ENCODE measurements at places on chromosomes 3 and 15. TPM values are rescaled to one million over a fixed set of nuclear protein-coding genes. Genes with fewer than 3 reads are reported as not detected.
A peak's percentile ranks its signal among the peaks of the same experiment; 100 is the strongest.

Gene IGSF11
- total RNA-seq, result 13.7 TPM

DNA sequence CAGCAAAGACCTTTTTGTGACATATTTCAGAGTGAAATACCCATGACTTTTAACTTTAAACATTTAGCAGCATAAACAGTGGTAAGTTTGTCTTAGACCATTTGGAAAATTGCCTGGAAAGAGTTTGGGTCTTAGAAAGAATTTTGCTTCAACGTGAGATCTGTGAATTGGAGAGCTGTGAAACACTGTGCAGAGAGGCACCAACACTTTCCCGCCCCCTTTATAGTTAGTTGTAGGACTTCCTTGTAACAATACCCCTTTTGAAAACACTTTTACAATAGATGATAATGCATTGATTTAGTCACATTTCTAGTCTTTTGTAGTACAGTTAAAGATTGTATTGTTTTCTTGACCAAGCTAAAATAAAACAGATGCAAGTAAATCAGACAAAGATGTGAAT lies 43.5 kb upstream of the MBNL1 start:
- no peaks in the 10 kb centered on the region for H3K27me3 ChIP-seq
- no peaks in the 10 kb centered on the region for H3K36me3 ChIP-seq
- DNase-seq, result no peak
- no peak overlapping the region for H3K4me3 ChIP-seq
- H3K4me1 ChIP-seq, result peaks cover 60% of the 10 kb centered on the region

GRCh38 chr15:92808598-92809063 lies 91.5 kb upstream of the CHD2 start:
- peaks cover 65% of the 10 kb centered on the region for H3K4me1 ChIP-seq
- peak overlapping the region; percentile 68 for H3K4me3 ChIP-seq
- no peak for DNase-seq
- peak overlapping the region; percentile 98 for H3K27ac ChIP-seq
- no peaks in the 10 kb centered on the region for H3K36me3 ChIP-seq

- peaks cover 8% of the 10 kb centered on the region for H3K4me1 ChIP-seq
- H3K27ac ChIP-seq, result no peak overlapping the region
- H3K36me3 ChIP-seq, result no peaks in the 10 kb centered on the region
- no peaks in the 10 kb centered on the region for H3K27me3 ChIP-seq
- H3K4me3 ChIP-seq, result no peak overlapping the region
These were observed 245.1 kb downstream of the XXYLT1 start for GRCh38 chr3:195025884-195026200.

Gene WDR93
- 0.42 TPM for total RNA-seq

- H3K27me3 ChIP-seq, result no peaks in the 10 kb centered on the region
- H3K4me3 ChIP-seq, result no peak overlapping the region
- no peak for DNase-seq
- H3K36me3 ChIP-seq, result peaks cover 4% of the 10 kb centered on the region
- peaks cover 23% of the 10 kb centered on the region for H3K4me1 ChIP-seq
These were observed 168.5 kb downstream of the TCF12 start for GRCh38 chr15:57086857-57087427.

DNA sequence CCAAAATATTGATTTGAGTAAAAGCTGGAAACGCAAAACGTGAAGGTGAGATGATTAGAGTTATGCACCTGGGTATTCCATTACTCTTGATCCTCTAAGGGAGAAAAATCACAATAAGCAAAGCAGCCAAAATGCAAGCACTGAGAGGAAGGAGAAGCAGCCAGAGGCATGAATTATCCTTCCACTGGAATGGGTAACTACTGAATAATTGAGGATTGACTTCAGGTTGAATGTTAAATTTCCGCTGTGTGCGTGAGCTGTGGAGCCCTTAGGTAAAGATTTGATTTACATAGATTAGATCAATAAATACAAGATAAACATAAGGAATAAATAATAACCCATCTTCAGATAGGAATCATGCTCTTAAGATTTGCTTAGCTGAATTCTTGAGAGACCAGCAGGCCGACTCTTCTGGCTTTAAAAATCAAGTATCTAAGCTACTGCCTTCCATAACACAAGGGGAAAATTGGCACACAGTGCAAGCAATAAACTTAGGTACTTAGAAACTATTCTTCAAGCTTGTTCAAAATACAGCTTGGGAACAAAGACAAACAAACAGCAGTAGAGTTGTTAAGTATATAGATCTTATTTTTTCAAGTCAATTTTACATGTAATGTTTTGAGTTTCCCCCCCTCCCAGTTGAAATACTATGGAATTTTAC lies 1459.5 kb downstream of the ZPLD1 start:
- H3K4me3 ChIP-seq, result no peak overlapping the region
- H3K27ac ChIP-seq, result no peak overlapping the region
- no peaks in the 10 kb centered on the region for H3K36me3 ChIP-seq
- H3K27me3 ChIP-seq, result no peaks in the 10 kb centered on the region

- no peak for DNase-seq
- H3K36me3 ChIP-seq, result peaks cover 38% of the 10 kb centered on the region
- peak overlapping the region; percentile 10 for H3K27ac ChIP-seq
- H3K27me3 ChIP-seq, result no peaks in the 10 kb centered on the region
These were observed 50.9 kb downstream of the TLE3 start for GRCh38 chr15:70046679-70047369.

DNA sequence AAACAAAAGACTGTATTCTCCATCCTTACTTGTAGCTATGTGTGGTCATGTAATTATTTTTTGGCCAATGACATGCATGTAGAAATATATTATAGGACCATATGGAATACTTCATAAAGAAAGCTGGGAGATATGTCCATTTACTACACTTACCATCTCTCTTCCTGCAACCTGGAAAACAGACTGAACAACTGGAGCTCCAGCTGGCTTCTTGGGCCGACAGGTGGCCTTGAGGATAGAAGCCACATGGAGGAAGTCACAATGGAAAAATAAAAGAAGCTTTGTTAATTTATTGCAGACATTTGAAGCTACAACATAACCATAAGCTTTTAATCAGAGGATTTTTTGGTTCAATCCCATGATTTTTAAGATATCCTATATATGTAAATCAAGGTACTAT lies 167.9 kb upstream of the CBLB start:
- no peaks in the 10 kb centered on the region for H3K4me1 ChIP-seq
- no peak for DNase-seq
- no peak overlapping the region for H3K4me3 ChIP-seq

DNA sequence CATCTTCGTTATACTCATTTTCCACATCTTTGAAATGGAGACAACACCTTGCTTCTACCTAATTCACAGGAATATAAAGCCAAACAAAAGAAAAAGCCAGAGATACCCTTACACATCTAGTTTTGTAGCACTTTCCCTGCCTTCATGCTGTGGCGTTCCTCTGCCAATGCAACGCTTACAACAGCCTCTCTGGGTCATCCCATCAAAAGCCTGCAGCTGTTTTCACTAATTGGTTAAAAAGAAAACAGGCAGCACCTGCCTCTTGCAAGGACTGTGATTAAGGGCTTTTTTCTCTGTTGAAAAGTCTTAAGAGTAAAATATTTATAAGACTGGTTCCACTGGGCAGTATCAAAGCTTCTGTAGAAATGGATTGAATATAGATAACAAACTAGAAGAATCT lies 120.3 kb downstream of the FMN1 start:
- no peak overlapping the region for H3K27ac ChIP-seq
- H3K4me1 ChIP-seq, result no peaks in the 10 kb centered on the region
- H3K36me3 ChIP-seq, result no peaks in the 10 kb centered on the region
- no peaks in the 10 kb centered on the region for H3K27me3 ChIP-seq
- no peak overlapping the region for H3K4me3 ChIP-seq
- no peak for DNase-seq

DNA sequence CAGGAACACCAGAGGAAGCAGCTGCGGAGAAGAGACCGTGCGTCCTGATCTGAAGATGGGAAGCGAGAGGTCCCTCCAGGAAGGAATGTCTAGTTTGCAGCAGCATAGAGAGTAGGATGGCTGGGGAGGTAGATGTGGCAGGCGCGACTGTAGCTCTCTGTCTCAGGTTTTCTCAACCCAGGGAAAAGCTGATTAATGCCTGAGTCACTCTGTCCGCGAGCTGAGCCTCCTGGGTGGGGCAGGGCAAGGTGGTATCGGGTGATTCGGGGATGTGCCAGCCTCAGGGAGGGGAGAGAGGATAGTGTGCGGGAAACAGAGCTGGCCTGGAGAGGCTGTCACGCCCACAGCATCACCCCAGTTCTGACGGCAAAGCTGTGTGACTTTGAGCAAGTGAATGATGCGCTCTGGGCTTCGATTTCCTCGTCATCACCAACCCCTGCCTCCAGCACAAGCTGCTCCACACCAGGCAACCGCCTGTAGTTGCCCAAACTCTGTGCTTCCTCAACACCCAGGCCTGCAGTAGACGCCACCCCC lies 28.4 kb downstream of the CPN2 start:
- DNase-seq, result no peak
- H3K36me3 ChIP-seq, result no peaks in the 10 kb centered on the region

DNA sequence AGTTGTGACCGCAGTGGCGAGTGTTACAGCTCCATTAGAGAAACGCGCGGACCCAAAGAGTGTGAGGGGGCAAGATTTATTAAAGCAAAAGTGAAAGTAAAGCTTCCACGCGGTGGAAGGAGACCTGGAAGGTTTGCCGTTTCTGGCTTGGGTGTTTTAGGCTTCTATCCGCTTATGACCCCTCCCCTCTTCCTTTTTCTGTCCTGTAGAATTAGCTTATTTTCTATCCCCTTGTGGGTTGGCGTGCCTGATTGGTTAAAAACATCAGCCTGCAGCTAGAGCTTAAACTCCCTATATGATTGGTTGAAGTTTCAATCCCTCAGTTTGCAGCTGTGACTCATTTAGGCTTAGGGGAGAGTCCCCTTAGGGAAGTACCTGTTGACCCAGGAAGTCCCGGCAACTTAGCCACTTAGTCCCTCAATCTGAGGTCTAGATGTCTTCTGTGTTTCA lies 39.6 kb downstream of the C3orf38 start:
- H3K4me1 ChIP-seq, result no peaks in the 10 kb centered on the region
- no peak overlapping the region for H3K27ac ChIP-seq
- no peak for DNase-seq
- H3K36me3 ChIP-seq, result no peaks in the 10 kb centered on the region

- DNase-seq, result no peak
- no peaks in the 10 kb centered on the region for H3K27me3 ChIP-seq
- H3K4me1 ChIP-seq, result peaks cover 5% of the 10 kb centered on the region
- H3K36me3 ChIP-seq, result peaks cover 8% of the 10 kb centered on the region
These were observed 12.0 kb downstream of the MESD start for GRCh38 chr15:80977627-80978036.

Gene GOLGA8T
- not detected for total RNA-seq

Measured in esophagus muscularis mucosa (tissue), 4 donors.